Testis (tissue), 5 donors: ENCODE measurements at places on chromosomes 11 and 22.

DNA sequence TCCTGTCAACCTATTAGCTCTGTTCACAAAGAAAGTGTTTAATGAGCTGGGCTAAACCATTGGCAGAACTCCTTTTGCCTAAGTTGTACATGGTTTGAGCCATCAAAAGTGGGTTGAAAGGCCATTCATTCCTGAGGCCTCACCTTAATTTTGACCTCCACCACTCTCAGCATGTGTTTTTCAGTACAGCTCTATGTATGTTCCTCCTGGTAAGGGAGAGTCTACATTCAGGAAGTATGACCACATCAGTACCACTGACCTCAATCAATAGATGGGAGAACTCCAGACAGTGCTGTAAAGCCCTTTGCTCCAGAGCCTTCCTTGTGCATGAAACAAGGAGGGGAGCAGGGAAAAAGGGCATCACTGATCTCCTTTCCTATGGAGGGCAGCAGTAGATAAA is 87.8 kb upstream of the CARD18 start:
- DNase-seq, result no peak

DNA sequence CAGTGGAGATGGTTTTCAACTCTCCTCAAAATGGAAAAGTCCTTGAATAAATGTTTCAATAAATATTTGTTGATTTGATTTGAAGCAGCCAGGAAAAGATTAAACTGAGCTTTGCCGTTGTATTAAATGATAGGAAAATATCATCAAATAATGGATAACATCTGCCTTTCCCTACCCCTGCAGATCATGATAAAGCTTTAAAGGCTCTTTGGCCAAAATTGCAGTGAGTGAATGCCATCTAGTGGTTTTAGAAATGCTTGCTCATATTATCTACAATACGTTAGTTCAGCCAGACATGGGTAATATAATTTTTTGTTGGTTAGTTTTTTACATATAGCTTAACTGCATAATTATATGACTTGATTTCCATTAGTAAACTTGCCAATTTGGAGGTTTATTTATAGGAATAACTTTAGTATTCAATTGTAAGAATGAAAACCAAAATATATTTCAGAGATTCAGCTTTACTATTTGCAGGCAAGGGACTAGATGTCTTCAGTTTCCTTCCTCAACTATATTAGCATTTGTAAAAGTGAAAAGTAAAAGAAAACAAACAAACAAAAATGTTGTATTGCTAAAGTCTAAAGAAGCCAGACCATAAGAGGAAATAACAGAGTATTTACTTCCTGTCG is 159.2 kb downstream of the MSANTD4 start:
- no peak for DNase-seq

GRCh38 chr11:82082976-82083375 is 650.7 kb downstream of the FAM181B start:
- no peak for DNase-seq

GRCh38 chr22:23571486-23571885 is 8.6 kb downstream of the IGLL1 start:
- no peak for DNase-seq

DNA sequence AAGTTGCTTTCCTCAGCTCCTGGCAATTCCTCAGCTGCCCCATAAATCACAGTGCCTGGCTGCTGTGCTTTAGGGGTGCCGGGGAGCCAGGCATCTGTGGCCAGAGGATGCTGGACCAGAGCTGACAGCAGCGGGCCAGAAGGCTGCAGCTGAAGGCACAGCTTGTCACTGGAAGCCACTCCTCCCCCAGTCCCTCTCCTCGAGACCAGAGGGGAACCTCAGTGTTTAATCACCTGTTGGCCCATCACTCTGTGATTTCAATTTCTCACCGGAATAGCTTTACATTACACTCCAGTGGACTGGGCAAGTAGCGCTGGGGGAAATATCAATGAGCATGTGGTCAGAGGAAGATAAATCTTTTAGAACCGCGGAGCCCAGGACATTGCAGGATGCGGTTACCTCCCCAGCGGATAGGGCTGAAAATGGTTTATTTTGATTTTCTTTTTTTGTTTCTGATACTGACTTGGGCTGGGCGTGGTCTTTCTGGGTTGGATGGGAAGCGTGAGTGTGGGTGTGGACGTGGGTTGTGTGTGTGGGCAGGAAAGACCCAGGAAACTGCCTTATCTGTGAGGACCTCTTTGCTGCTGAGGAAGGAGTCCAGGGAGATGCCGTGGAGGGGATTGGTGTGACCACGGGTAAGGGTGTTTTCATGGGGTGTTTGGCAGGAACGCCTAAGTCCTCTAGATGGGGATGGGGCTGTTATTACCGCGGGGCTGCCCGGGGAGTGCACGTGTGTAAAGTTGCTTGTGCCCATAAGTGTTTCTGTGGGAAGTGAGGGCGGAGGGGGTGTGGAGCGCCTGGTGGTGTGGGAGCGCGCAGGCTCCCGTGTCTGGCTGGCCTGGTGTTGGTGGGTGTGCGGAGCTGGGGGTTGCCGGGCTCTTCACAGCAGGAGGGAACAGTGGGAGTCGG is 4.0 kb downstream of the DAGLA start:
- DNase-seq, result no peak

GRCh38 chr22:41841085-41841712 is 8.3 kb downstream of the SREBF2 start:
- DNase-seq, result peak; percentile 59
